ENCODE measurements at places on chromosomes 11 and 22.

GRCh38 chr11:952406-953385 is 27.0 kb downstream of the AP2A2 start:
- DNase-seq, result no peak

DNA sequence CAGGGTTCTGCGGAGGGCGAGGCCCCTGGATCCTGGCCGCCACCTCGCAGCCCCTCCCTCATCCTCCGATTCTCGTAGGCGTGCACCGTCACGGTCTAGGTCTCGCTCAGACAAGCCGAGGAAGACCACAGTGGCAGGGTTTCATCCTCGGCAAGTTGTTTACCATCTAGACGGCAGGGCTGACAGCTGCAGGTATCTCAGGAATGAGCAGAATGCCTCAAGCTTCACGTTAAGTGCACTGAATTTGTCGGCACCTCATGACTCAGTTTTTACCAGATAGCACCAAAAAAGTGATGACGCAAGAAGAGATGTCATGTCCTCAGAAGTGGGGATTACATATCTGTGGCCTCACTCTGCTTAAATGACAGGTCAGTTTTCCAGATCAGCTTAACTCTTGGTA is 35.1 kb downstream of the WT1 start:
- no peak for DNase-seq

GRCh38 chr22:25736378-25737011 is 5.5 kb upstream of the MYO18B start:
- no peak for DNase-seq

DNA sequence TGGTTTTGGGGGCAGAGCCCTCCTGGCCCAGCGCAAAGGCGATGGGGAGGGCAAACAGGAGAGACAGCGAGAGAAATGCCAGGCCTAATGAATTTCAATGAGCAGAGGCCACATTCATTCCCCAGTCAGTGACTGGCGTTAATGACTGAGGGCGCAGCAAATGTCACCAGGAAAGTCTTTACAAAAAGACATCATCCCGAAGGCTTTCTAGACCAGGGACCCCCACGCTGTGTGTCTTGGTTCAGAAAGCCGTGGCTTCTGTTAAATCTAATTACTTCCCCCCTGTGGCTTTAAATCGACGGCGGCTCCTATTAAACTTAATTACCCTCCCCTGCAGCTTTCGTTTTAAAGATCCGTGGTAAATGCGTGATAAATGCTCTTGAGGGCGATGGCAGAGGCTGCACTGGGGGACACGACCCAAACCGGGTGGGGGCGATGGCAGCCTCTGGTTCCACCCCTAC is 1.6 kb upstream of the FGF19 start:
- DNase-seq, result no peak

DNA sequence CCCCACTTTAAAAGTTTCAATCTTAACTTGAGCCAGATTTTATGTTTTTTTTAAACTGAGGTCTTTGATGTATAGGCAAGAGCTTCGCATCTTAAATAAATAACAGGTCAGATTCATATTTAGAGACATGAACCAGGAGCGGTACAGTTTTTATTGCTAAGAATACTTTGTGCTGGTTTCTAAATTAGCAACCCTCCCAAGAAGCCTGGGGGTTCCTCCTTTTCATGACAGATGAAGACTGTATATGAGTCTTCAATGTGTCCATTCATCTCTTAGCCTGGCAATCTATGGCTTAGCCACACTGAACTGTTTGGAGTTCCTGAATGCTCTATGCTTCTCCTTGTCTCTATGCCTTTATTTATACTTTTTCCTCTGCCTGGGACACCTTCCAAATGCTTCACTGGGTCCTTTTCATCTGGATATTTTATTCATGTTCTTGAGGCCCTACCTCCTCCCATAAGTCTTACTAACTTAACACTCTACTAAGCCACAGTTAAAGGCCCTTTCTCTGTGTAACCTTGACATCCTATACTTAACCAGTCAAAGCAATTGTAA is 338.6 kb downstream of the INSC start:
- no peak for DNase-seq

DNA sequence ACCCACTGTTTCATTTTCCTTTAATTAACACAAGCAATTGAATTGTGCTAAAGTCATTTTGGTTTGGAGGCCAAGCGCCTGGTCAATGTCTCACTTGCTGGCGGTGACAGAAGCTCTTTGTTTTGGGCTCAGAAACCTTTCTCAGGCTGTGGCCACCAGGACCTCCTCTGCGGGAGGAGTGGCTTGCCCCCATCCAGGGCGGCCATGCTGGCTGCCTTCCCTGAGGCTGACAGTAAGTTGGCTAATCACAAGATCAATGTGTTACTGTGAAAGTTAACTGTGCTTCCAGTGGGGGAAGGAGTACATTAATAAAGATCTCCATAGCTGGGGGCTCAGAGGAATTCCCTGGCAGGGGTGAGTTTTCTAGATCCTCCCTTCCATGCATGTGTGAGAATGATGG is 1074.5 kb downstream of the NTM start:
- DNase-seq, result no peak

- DNase-seq, result no peak
Measured at GRCh38 chr22:44335903-44336803, 23.4 kb upstream of the SHISAL1 start.

GRCh38 chr22:38453996-38454352 is 1.0 kb downstream of the KCNJ4 start:
- no peak for DNase-seq

DNA sequence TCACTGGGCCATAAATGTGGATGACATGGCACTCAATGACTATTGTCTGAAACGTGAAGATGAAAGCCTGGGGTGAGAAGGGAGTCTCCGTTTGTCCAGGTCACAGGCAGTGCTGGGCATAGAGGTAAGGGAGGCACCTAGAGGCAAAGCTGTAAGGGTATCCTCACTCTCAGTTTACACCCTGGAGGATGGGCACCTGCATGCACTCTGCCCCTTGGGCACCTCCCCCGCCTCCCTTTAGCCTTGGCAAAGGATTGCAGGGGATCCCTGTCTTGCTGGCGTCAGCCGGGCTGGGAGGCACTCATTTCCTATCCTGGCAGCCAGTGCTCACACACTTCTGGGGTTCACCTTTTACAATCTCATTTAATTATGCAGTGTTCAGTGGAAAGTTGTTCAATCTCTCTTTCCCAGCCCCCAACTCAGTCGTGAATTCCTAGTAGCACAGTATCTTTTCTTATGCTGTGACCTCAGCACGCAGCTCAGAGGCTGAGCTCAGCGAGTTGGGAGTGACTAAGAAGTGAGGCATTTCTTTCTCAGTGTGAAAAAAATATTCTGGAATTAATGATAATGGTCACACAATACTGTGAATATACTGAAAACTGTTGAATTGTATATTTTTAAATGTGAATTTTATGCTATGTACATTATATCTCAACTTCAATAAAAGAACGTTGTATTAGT is 866.6 kb downstream of the BRD1 start:
- no peak for DNase-seq

- DNase-seq, result no peak
Measured at GRCh38 chr22:20431511-20432192, 6.0 kb downstream of the SCARF2 start.

DNA sequence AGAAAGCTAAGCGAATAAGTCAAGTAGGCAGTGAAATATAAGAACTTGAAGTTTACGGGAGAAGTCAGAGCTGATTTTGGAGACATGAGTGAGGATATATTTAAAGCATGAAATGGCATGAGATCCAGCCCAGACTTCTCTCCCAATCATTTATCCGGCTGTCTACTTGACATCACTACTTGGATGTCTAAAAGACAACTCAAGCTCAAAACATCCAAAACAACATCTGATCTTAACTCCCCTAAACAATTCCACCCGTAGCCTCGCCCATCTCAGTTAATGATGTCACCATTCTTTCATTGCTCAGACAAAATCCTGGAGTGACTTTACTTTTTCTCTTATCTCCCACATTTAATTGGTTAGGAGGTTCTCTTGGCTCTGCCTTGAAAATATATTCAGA is 44.5 kb downstream of the WEE1 start:
- DNase-seq, result no peak

GRCh38 chr22:27142286-27142685 is 484.9 kb downstream of the MIAT start:
- DNase-seq, result no peak

GRCh38 chr22:41813726-41814410 is 13.4 kb downstream of the CCDC134 start:
- no peak for DNase-seq

GRCh38 chr11:58392746-58393145 is 13.9 kb downstream of the OR5B3 start:
- no peak for DNase-seq

DNA sequence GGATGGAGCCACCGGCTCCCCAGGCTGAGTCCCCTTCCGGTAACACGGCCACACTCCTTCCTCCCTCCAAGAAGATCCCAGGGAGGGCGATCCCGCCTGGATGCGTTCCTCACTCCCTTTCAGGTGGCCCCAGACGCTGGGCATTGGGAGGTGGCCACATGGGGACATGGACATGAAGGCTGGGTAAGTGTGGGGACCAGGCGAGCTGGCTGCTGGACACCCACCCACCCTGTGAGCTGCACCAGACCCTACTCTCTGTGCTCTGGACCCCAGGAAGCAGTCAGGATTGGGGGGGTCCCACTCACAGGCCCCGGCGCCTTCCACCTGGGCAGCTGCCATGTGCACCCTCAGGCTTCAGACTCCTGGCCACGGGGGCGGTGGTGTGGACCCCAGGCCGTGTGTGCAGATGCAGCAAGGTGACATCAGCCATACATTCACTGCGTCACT is 932.8 kb downstream of the BRD1 start:
- DNase-seq, result no peak

DNA sequence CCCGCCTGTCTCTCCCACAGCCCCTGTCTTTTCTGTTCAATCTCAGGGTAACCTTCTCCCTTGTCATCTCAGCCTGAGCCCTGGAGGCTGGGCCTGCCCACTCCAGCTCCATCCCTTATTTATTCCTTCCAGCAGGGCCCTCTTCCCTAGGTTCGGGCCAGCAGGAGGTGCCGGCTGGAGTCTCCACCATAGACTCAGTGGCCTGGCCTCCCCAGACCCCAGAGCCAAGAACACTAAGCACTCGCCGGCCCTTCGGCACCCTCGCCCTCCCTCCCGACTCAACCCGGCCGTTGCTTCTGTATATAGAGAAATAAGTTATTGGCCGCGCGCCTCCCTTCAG is 1.4 kb upstream of the RAB1B start:
- no peak for DNase-seq

DNA sequence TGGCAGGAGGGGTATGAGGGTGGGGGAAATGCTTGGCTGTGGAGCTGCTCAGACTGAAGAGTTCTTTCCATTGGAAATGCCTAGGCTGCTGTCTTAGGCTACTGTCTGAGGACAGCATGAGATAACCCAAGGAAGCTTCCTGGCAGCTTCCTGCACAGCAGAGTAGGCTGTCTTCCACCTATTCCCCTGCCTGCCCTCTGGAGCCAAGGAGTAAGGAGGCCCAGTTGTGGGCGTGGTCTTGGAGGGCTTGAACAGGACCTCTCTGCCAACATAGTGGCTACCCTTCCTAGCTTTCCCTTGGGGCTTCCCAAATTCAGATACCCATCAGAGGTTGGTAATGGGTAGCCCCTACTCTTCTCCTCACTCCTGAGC is 25.9 kb downstream of the PHLDB1 start:
- no peak for DNase-seq

- no peak for DNase-seq
Measured at GRCh38 chr11:122742301-122743018, 86.9 kb downstream of the UBASH3B start.

DNA sequence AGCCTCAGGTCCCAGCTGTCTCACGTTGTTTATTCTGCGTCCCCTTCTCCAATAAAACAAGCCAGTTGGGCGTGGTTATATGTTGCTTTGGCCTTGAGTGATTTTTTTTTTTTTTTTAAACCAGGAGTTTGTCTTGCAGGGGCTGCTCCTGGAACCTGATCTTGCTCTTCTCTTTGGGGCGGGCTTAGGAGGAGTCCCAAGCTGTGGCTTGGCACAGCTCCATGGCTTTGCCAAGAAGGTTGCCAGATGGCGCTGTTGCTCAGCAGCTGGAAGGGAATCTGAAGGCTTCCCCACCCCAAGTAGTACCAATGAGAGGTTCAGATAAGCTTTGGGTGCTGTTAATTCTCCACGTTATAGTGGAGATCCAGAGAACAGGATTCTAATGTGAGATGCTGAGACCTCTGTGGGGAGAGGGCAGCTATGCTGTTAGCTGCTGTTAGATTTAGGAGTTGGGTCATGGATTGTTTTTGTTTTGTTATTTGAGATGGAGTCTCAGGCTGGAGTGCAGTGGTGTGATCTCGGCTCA is 2.0 kb upstream of the FERMT3 start:
- peak; percentile 39 for DNase-seq

GRCh38 chr22:27804470-27805297 is 3.1 kb upstream of the MN1 start:
- peak; percentile 8 for DNase-seq

- no peak for DNase-seq
Measured at GRCh38 chr11:39434466-39434865, 2025.0 kb downstream of the LRRC4C start.

GRCh38 chr22:47190276-47190956 is 428.0 kb downstream of the TBC1D22A start:
- DNase-seq, result no peak

- DNase-seq, result no peak
Measured at GRCh38 chr22:40898850-40899357, 37.0 kb upstream of the DNAJB7 start.

- DNase-seq, result no peak
Measured at GRCh38 chr22:26845021-26845743, 187.8 kb downstream of the MIAT start.

DNA sequence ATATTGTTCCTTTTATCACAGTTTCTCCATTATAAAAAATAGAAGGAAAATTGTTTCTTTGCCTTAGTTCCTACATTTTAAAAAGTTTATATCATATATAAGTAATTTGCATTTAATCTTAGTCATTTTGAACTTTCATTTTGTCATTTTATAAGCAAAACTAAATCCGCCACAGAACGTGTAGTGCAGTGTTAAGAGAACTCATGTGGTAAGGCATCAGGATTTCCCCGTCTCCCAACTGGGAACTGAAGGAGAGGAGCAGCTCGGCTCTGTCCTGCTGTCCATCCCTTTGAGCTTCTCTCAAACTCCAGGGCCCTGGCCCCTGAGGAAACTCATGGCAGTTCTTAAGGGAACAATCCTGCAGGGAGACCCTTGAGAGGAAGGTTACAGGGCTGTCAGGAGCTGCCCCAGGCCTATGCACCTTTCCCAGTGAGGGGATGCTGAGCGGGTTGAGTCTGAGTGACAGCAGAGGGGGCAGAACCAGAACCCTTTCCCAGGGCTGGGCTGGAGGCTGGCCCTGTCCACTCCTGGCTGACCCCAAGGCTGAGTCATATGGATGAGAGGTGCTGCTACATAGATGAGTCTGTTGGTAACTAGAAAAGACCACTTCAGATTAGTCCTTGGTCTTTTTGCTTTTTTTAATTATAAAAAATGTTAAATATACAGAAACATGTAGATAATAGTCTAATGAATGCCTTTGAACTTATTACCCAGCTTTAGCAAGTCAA is 333.1 kb downstream of the TBC1D22A start:
- DNase-seq, result no peak

- no peak for DNase-seq
Measured at GRCh38 chr11:70445605-70446004, 47.3 kb downstream of the CTTN start.

DNA sequence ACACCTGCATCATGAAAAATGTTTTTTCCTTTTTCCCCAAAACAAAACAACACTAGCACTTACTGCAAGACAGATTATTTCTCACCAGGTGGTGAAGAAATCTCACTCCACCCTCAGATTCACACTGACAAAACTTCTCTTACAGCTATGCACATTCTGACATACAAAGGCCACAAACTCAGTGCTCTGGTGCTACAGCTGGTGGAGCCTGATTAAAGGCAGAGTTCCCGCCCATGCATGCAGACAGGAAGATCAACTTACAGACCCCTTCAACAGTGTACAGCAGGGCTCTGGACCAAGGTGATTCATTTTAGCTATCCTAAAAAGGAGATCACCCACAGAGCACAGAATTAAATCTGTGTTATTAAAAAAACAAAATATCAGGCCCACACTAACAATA is 112.6 kb downstream of the CADM1 start:
- DNase-seq, result no peak

All from stimulated activated CD8-positive, alpha-beta memory T cell treated with anti-CD3 and anti-CD28 coated beads, Interleukin-15, amount 100 ng/mL, for 24 hours (primary cell).